ENCODE measurements at places on chromosomes 13 and 19. TPM values are rescaled to one million over a fixed set of nuclear protein-coding genes. Genes with fewer than 3 reads are reported as not detected.

DNA sequence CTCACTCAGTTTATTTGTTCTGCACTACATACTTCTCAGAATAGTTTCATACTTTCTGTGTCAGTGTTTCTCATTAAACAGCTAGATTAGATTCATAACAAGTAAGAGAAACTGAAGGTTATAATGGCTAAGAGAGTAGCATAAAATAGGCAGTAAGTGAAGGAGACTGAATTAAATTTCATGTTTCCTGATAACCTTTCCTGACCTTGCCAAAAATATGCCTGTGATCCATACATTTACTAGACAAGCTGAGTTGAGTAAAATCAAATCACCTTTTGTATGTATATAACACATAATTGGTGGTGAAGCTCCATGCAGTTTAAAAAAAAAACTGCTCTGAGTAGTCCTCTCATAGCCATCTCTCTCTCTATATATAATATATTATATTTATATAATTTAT is 545.3 kb upstream of the PCDH20 start:
- DNase-seq = no peak

DNA sequence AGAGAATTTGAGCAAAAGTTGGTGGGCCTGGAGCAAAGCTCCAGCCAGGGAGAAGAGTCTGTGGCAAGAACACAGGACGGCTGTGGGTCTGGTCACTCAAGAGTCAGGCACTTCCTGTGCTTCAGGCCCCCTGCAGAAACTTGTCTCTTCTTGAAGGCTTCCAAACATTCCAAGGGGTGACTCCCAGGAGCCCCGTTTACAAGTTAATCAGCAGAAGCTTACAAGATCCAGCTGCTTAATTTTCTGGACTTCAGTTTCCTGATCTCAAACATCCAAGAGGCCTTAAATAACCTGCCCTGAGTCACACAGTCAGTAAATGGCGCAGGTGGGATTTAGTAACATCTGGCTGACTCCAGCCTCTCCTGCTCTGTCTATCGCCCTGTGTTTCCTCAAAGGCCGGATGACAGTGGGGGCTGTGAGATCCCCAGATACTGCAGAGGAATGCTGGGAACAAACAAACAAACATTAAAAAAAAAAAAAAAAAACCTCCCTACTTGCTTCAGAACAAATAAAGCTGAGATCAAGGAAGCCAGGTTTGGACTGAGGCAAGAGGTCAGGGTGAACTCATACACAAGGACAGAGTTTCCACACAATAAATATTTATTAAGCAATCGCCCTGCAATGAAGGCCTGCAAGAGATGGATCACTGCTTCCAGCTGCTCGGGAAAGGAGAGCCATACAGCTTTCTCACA is 175.4 kb upstream of the RFC3 start:
- no peak for DNase-seq

GRCh38 chr13:67143544-67144115 is 86.5 kb downstream of the PCDH9 start:
- no peak for DNase-seq

GRCh38 chr19:1168572-1169410 is 5.3 kb downstream of the SBNO2 start:
- DNase-seq = peak; percentile 69

The PSG11 gene
- total RNA-seq = not detected

The NRTN gene
- 2.1 TPM for total RNA-seq

Measured in upper lobe of right lung (tissue), 1 donor.